A549 treated with Mapracorat at 1 μM for 4 hours (cell line): ENCODE measurements at places on chromosomes 12 and 14. TPM values are rescaled to one million over a fixed set of nuclear protein-coding genes. Genes with fewer than 3 reads are reported as not detected.

RIPK3 gene
- not detected in 5 replicates for total RNA-seq

LRTM2 gene
- 0.05 TPM in 1 of 5 replicates, not detected in the others for total RNA-seq

USP15 gene
- 29.3 to 37.1 TPM (median 31.3 TPM) in 5 replicates for total RNA-seq

TMEM117 gene
- 1.2 to 2.9 TPM (median 1.8 TPM) in 5 replicates for total RNA-seq

GPRC5D gene
- not detected in 5 replicates for total RNA-seq

MSI1 gene
- 0.89 to 1.8 TPM (median 1.4 TPM) in 5 replicates for total RNA-seq

ADCY6 gene
- 10.0 to 15.1 TPM (median 13.8 TPM) in 5 replicates for total RNA-seq

DBX2 gene
- total RNA-seq = not detected in 5 replicates

ANP32D gene
- not detected in 5 replicates for total RNA-seq

TAS2R42 gene
- total RNA-seq = not detected in 5 replicates

EPS8 gene
- 44.5 to 55.7 TPM (median 50.8 TPM) in 5 replicates for total RNA-seq

CFAP73 gene
- total RNA-seq = not detected in 5 replicates

GPR135 gene
- 0.70 to 1.3 TPM (median 1.0 TPM) in 5 replicates for total RNA-seq

NRL gene
- total RNA-seq = 0.56 to 1.1 TPM (median 0.84 TPM) in 5 replicates

MNAT1 gene
- 38.5 to 52.9 TPM (median 38.9 TPM) in 5 replicates for total RNA-seq

GNB3 gene
- total RNA-seq = 1.2 to 2.3 TPM (median 1.9 TPM) in 5 replicates

DTX1 gene
- 0.29 to 0.55 TPM (median 0.42 TPM) in 5 replicates for total RNA-seq
